ENCODE measurements at places on chromosomes 12 and 14.
A peak's percentile ranks its signal among the peaks of the same experiment; 100 is the strongest.

GRCh38 chr14:103725739-103726395, 10.3 kb downstream of the ZFYVE21 start:
- no peak for DNase-seq

DNA sequence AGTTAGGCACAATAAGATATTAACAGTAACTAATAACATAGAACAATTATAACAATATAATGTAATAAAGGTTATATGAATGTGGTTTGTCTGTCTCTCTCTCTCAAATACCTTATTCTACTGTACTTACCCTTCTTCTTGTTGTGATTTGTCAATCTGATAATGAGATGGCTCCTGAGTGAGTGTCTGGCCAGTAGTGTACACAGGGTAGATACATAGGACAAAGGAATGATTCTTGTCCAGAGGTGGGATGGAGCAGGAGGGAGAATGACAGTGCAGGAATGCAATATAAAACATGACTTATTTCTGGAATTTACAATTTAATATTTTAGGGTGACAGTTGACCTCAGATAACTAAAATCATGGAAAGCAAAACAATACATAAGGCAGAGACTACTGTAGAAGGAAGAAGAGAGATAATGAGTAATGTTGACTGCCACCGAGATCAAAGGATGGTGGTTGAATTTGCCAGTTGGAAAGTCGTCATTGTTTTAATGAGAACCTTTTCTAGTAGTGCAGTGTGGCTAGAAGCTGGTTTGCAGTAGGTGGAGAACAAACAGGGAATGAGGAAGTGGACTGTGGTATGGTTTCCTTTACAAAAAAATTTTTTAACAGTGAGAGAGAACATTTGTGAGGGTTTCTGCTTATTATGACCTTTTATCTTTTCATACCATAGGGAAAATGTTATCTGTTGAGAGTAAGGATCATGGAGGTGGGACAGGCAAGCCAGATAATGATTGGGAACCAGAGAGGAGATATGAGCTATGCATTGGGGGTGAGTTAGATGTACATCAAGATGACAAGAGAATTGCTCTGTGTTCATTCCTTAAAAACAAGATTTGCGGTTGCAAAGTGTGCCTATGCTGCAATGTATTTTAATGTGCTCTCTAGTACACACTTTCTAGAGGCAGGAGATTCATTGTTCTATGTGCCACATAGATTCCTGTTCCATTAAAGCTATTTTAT, 458.3 kb downstream of the BTG1 start:
- DNase-seq, result no peak

DNA sequence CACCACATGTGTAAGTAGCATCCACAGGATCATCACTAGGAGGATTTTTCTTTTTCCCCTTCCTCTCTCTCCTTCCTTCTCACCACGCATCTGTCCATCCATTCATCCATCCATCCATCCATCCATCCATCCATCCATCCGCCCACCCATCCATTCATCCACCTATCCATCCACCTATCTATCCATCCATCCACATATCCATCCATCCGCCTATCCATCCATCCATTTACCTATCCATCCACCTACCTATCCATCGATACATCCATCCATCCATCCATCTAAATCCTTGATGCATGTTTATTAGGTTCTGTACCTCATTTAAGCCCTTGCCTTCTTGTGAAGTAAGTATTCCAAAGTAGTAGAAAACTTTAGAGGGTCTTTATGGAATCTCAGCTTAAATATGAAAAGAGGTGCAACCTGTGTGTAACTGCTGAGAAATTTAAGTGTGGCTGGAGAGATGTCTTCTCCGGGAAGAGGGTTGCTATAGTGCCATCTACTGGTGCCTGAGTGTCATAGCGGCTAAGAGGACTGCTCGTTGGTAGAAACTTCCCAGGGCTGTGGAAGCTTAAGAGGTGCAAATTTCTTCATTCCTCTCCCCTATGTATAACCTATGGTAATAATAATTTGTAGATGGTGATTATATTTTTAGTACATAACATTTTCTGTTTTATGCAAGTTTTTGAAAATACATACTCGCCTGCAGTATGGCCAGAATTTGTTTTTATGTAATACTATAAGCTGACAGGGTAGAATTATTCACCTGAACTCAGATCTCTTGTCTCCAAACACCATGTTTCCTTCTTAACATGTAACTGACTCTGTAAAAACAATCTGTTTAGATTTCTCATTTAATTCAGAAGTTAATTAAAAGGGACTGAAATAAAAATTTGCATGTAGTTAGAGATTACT, 46.0 kb downstream of the MYO1H start:
- peak; percentile 74 for DNase-seq

DNA sequence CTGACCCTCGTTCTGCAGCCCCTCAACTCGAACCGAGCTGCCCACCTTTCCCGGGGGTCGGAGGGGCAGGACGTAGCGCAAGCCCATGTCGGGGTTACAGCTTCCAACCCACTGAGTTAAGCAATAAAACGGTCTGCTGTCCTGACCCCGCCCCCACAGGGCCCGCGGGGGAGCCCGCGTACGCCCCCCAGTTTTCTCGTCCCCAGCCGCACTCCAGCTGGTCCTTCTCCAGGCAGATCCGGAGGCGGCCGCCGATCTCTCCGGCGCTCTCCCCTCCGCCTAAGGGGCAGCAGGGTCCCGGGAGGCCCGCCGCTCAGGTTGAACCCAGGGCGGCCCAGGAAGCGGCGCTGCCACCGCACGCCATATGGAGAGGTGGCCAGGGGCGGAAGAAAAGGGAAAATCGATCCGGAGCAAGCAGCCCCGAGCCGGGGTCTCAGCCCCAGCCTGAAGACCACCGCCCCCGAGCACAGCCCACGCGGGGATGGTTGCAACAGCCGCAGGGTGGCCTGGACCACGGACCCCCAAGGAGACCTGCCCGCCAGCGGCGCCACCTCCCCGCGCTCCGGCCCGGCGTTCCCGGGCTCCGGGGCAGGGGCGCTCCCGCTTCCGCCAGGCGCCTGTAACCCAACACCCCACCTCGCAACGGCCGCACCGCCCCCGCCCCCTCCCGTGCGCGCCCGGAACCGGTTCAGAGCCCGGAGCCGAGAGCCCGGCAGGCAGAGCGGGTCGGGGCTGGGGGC, 760 bp downstream of the ACTN1 start:
- peak; percentile 79 for DNase-seq

GRCh38 chr14:50260072-50260471, 28.7 kb upstream of the SOS2 start:
- DNase-seq, result no peak

- DNase-seq, result no peak
Observed at GRCh38 chr14:29178971-29179370, 412.4 kb downstream of the FOXG1 start.

Measured in lung (tissue), 17 donors.